ENCODE measurements at places on chromosomes 16 and 17.

DNA sequence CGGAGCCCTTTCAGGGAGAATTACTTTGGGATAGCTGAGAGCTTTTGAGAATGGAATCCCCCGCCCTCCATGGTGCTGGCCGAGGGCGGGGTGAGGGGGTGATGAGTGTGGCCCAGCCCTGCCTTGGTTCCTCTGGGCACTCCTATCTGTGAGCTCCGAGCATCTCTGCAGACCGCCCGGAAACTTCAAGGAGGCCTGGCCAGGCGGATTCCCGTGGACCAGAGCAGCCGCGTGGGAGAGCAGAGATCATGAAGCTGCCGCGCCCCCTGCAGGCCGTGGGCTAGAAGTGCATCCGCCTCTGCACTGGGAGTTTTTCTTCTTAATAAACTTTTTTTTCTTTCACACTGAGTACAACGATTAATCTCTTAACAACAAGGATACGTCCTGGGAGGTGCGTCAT is 392.9 kb upstream of the EEF2KMT start:
- no peak for DNase-seq

DNA sequence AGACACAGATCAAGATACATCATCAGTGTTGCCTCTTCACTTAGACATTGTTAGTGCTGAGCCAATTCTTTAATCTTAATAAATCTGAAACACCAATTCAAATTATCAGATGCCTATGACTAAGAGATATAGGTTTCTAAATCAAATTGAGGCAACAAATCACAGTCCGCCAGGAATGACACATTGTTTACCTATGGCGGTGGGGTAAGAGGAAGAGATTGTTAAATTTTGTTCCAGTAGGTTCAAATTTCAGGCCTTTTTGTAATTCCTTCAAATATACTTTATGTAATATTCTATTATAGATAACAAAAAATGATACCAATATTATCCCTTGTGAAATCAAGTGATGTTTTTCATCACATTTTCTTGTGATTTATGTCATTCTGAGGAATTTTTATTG is 145.9 kb downstream of the CDH8 start:
- DNase-seq: no peak

- no peak for DNase-seq
Observed at GRCh38 chr16:87133966-87134627, 183.1 kb downstream of the C16orf95 start.

DNA sequence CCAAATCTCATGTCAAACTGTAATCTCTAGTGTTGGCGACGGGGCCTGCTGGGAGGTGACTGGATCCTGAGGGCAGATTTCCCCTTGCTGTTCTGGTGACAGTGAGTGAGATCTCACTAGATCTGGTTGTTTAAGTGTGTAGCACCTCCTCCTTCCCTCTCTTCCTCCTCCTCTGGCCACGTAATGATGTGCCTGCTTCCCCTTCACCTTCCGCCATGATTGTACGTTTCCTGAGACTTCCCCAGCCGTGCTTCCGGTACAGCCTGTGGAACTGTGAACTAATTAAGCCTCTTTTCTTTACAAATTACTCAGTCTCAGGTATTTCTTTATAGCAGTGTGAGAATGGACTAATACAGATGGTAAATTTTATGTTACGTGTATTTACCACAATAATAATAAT is 49.2 kb downstream of the METTL16 start:
- no peak for DNase-seq

DNA sequence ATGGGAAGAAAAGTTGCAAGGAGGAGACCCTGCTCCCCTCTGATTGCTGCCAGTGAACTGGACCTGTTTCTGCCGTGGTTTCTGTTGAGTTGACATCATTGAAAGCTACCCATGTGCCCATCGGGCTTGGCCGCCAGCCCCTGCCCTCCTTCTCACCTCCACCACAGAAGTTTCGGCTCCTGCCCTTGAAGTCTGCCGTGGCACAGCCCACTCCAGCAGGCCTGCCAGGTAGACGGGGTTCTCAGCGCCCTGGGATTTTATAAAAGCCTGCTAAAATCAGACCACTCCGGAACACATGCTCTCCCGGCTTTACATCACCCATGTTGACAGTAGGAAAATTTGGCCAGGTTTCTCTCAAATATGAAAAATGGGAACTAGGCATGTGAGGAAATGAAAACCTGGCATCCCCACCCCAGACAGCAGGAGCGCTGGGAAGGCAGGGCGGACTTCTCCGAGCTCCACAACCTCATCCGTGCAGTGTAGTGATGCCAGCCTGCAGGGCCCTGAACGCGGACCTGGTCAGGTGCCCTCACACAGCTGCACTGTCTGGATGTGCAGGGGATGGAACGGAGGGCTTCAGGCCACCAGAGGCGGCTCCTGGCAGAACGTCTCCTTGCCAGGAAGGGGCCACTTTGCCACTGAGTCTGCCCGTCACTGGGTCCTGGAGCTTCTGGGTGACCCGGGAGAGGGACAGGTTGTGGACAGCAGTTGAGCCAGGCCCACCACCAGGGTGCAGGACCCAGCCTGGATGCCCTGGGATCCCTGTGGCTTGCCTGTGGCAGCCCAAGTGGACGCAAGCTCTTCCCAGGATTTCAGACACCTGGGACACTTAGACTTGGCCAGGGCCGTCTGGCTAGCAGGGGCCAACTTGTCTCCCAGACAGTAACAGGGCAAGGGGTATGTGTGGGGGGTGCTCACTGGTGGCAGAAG is 6.9 kb upstream of the GSE1 start:
- no peak for DNase-seq

- DNase-seq: no peak
Observed at GRCh38 chr16:4233431-4233830, 8.4 kb downstream of the SRL start.

GRCh38 chr17:1009229-1010085 is 12.5 kb downstream of the TIMM22 start:
- no peak for DNase-seq

DNA sequence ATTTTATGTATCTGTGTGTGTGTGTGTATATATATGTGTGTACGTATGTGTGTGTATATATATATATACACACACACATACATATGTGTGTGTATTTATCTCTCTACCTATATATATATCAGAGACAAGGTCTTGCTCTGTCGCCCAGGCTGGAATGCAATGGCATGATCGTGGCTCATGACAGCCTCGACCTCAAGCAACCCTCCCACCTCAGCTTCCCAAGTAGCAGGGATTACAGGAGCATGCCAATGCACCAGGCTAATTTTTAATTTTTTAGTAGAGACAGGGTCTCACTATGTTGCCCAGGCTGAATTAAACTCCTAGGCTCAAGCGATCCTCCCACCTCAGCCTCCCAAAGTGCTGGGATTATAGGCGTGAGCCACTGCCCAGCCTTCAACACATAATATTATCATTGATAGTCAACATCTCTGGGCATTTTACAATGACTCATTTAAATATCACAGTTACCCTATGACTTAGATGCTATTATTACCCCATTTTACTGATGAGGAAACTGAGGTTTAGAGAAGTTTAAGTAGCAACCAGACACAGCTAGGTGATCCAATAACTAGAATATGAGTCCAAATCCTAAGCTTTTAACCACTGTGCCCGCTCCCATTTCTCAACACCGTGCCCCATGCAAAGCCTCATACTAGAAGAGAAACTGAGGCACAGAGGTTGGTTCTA is 24.3 kb downstream of the G6PC3 start:
- no peak for DNase-seq

- no peak for DNase-seq
Observed at GRCh38 chr17:75843577-75844529, at the start of gene UNC13D. Gene UNC13D (minus strand): TSS chr17:75844404. CDS start chr17:75844337, 67 bp downstream.

- no peak for DNase-seq
Observed at GRCh38 chr17:80694085-80694991, 149.7 kb downstream of the RPTOR start.

DNA sequence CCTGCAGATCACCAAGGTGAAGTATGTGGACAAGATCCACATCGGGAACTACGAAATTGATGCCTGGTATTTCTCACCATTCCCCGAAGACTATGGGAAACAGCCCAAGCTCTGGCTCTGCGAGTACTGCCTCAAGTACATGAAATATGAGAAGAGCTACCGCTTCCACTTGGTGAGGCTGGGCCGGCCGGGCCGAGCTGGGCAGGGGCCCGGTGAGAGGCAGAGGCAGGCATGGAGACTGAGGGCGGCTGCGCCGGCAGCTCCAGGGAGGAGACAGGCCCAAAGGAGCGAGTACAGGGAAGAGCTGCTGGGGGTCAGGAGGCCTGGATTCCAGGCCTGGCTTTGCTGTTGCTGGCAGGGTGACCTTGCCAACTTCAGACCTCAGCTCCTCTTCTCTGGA is 8.3 kb downstream of the PRSS8 start:
- peak; percentile 29 for DNase-seq

DNA sequence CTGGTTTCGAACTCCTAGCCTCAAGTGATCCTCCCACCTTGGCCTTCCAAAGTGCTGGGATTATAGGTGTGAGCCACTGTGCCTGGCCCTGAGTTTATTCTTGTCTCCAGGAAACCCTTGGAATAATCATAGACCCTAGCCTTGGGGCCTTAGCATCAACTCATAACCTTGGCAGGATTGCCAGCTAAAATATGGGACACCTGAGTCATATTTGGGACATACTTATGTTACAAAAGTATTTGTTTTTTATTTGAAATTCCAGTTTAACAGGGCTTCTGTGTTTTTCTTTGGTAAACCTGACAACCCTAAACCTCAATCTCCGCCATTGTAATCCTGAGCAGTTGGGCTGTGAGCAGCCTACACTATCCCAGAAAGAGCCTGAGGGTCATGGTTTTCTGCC is 28.6 kb upstream of the TNS4 start:
- DNase-seq: no peak

DNA sequence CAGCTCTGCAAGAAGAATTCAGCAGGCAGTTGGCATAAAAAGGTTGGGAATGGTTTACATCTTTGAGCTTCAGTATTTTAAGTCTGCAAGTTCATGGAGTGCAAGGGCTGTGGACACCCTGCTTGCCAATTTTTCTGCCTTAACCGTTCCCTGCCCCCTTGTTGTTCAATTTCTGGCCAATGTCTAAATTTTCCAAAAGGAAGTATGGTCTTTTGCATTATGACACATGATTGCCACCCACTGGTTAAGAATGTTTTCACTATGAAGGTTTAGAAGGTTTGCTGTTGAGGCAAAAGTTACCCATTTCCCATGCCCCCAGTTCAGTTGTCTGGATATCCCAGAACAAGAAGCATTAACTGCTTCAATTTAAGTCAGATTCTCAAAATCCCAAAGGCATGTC is 441.9 kb downstream of the CDH13 start:
- no peak for DNase-seq

DNA sequence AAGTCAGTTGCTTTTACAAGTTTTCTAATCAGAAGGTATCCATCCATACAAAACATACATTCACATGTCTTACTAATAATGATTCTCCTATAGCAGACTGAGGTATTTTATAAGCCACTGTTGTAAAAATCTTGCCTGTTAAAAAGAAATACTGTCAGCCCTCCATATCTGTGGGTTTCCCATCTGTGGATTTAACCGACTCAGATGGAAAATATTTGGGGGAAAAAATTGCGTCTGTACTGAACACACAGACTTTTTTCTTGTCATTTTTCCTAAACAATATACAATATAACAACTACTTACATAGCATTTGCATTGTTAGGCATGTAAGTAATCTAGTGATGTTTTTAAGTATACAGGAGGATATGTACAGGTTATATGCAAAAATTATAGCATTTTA is 90.4 kb downstream of the PARN start:
- DNase-seq: no peak

GRCh38 chr16:86955136-86955855 is 361.9 kb downstream of the C16orf95 start:
- no peak for DNase-seq

DNA sequence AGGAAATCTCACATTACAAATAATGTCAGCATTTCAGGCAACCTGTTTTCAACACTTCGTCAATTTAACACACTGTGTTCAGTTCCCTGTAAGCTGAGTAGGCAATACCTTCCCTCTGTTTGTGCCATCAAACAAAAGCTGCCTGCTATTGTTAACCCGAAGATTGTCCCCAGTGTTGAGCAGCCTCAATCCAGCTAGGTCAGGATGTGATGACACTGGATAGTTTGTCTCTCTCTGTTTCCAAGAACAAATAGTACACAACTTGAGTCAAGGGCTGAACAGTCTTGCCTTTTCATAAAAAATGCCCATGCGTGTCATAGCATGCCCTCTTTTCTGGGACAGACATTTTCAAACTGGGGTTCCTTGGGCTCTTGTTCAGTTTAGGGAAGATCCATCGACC is 36.4 kb downstream of the HSD17B2 start:
- no peak for DNase-seq

DNA sequence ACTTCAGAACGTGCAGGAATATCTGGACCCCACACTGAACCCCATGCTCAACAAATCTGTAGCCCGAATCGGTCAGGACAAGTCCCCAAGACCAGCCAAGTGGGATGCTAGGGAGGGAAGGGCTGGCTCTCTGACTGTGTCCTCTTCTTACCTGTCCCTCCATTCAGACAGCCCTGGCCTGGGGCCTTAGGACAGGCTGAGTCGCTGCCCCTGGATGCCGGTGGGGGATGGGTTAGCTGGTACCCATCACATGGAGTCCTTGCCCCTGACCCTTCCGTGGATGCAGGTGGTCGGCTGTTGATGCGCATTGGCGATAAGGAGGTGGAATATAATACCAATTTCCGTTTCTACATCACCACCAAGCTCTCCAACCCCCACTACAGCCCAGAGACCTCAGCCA is 16.0 kb upstream of the KDM6B start:
- DNase-seq: no peak

GRCh38 chr17:77479372-77480198 is 338.8 kb downstream of the SEC14L1 start:
- DNase-seq: no peak

DNA sequence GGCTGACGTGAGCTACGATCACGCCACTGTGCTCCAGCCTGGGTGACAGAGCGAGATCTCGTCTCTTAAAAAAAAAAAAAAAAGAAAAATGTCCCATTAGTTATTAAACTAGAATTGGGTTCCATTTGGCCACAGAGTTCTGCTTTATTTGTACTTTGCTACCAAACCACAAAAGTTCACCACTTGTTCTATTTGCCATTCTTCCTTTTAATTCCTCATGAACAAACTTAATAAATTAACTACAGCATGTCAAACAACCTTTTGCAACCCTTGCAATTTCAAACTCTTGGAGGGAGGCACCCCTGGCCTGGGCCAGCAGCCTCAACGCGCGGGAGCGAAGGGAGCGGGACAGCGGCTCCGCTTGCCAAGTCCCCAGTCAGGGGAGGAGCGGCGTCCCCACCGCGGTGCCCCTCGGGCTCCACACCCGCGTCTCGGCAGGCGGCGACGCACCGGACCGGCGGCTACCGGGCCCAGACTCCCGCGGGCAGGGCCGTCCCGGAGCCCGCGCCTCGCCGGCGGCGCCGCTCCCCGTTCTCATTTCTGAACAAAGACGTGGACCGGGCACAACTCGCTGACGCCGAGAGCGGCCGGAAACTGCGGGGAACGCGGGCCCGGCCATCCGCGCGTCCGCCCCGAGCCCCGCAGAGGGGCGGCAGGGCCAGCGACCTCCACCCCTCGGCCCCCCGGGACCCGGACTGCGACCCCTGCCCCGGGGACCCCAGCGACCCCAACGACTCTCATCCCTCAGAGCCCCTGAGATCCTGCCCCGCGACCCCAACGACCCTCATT is 775 bp downstream of the CYTH1 start:
- DNase-seq: no peak

- peak; percentile 87 for DNase-seq
Observed at GRCh38 chr17:79892457-79893241, 53.4 kb upstream of the CBX4 start.

- DNase-seq: no peak
Observed at GRCh38 chr17:15274017-15274416, 8.9 kb upstream of the PMP22 start.
